ENCODE measurements at places on chromosomes 2 and 18. TPM values are rescaled to one million over a fixed set of nuclear protein-coding genes. Genes with fewer than 3 reads are reported as not detected.

Gene DARS1
- total RNA-seq: 122 TPM

Gene SNED1
- 1.8 TPM for total RNA-seq

Gene IL36A
- not detected for total RNA-seq

Gene B3GNT7
- total RNA-seq: 42.2 TPM

Gene PDE11A
- 0.13 TPM for total RNA-seq

Gene CROCC2
- total RNA-seq: not detected

Gene KIF5C
- 52.9 TPM for total RNA-seq

Gene DTNA
- 27.8 TPM for total RNA-seq

Gene NEU4
- total RNA-seq: 0.42 TPM

Gene ALPP
- 0.20 TPM for total RNA-seq

Gene NOSTRIN
- not detected for total RNA-seq

Gene ASB1
- 49.4 TPM for total RNA-seq

Gene SLC5A7
- not detected for total RNA-seq

Gene C1GALT1C1L
- total RNA-seq: not detected

Gene DCDC2C
- not detected for total RNA-seq

Gene NRBP1
- total RNA-seq: 140 TPM

Gene LIPG
- total RNA-seq: 6.1 TPM

Gene ARHGAP25
- 1.3 TPM for total RNA-seq

Gene EFHD1
- 2.8 TPM for total RNA-seq

Gene CPLX4
- not detected for total RNA-seq

Gene C2orf80
- not detected for total RNA-seq
